ENCODE measurements at places on chromosomes 5 and 9.
A peak's percentile ranks its signal among the peaks of the same experiment; 100 is the strongest.

GRCh38 chr5:138065102-138065501 lies 18.7 kb upstream of the WNT8A start:
- peak; percentile 22 for DNase-seq

- DNase-seq: no peak
Measured at GRCh38 chr5:170475294-170476000, 28.4 kb upstream of the KCNIP1 start.

GRCh38 chr5:157561110-157561509 lies 14.5 kb downstream of the ADAM19 start:
- no peak for DNase-seq

DNA sequence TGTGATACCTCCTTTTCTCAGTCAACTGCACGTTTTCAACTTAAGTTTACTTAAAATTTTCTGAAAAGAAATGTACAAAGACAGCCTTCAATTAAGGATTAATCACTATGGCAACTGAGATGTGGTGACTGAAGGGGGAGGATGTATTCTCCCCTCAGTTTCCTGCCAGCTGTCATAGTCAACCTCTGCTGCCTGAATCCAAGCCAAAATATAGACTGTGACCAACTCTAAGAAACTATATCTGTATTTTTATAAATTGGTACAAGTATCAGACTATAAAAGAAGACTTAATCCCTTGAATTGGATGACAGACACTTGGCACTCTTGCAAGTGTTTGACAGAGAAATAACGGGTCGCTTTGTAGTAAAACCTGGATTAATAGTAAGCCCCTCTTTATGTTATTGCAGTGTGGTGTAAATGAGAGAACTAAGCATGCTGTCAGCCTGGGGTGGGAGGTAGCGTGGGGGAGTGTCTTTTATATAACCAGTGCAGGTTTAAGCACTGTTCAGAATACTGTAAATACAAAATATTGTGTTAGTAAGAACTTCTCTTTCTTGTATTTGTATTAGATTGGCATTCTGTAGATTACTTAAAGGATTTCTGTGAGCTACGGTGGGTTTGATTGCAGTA lies 106.4 kb downstream of the ERCC6L2 start:
- no peak for DNase-seq

GRCh38 chr5:177526791-177527190 lies 10.0 kb upstream of the DDX41 start:
- no peak for DNase-seq

DNA sequence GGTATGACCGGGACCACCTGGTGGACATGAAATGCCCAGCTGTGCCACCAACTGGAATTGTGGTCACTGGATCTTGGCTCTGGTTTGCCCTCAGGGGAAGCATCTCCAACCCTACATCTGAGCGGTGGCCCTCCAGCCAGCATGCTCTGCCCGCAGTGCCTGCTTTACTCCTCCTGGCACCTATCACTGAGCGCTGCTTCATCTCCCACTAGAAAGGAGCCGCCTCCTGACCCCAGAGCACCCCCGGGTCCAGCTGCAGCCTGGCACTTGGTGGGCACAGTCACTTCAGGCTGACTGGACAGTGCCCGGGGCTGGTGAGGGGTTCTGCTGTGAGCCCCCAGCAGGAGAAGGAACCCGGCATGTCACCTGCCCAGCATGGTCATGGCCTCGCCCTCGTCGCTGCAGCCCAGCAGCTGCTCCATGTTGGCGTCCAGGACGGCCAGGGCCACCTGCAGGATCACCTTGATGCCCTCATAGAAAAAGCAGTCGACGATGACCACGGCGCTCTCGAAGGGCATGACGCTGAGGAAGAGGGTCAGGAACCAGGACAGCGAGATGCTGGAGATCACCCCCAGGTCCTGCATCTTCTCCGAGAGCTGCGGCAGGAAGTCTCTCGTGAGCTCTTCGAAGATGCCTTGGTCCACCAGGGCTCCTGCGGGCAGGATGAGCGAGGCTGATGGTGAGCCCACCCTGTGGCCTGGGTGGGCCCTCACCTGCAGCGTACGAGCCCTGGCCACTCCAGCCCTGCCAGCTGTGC lies 16.1 kb upstream of the MRNIP start:
- no peak for DNase-seq

GRCh38 chr5:85320495-85320894 lies 935.8 kb upstream of the EDIL3 start:
- DNase-seq: no peak

DNA sequence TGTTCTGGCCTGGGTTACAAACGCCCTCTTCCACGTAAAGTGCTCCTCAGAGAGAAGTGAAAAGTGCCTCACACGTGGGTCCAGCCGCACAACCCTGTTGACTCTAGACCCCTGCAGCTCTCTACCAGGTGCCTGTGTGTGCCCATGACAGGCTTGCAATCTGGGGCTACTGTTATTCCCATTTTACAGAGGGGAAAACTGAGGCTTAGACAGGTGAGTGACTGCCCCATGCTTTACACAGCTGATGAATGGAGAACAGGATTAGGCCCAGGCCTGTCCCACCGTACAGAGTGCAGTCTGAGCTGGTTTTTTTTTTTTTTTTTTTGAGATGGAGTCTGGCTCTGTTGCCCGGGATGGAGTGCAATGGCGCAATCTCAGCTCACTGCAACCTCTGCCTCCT lies 6.2 kb upstream of the INPP5E start:
- DNase-seq: no peak

GRCh38 chr9:99023831-99024230 lies 80.1 kb downstream of the COL15A1 start:
- DNase-seq: no peak

DNA sequence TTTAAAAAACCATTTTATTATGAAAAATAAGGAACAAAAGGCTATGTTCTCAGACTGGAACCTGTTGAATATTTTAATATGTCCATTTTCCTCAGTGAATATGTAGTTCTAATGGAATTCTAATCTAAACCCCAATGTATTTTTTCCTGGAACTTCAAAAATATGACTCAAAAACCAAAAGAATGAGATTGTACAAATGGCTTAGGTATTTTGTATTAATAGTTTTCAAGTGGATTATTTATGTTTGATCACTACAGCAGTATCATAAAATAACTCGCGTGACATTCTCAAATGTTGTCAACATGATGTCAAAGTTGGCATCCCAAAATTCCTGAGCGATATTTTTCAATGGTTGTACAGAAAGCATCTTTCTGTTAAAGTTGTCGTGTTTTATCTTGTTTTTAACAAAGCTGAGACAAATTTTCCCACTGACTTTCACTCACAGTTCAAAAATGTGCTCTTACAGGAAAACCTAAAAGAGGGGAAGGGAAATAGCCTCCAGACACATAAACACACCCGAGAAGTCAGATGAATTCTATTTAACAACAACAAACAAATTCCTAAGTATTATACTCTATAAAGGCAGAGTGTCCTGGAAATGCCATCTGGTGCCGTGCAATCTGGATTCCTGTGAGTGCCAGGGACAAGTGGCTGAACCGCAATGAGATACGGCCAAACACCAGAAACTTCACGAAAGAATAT lies 68.1 kb upstream of the TAS2R1 start:
- no peak for DNase-seq

GRCh38 chr9:89357331-89358197 lies 39.3 kb downstream of the SECISBP2 start:
- DNase-seq: no peak

GRCh38 chr5:3526551-3527185 lies 69.0 kb upstream of the IRX1 start:
- DNase-seq: no peak

GRCh38 chr5:168863021-168863420 lies 283.9 kb upstream of the PANK3 start:
- DNase-seq: no peak

DNA sequence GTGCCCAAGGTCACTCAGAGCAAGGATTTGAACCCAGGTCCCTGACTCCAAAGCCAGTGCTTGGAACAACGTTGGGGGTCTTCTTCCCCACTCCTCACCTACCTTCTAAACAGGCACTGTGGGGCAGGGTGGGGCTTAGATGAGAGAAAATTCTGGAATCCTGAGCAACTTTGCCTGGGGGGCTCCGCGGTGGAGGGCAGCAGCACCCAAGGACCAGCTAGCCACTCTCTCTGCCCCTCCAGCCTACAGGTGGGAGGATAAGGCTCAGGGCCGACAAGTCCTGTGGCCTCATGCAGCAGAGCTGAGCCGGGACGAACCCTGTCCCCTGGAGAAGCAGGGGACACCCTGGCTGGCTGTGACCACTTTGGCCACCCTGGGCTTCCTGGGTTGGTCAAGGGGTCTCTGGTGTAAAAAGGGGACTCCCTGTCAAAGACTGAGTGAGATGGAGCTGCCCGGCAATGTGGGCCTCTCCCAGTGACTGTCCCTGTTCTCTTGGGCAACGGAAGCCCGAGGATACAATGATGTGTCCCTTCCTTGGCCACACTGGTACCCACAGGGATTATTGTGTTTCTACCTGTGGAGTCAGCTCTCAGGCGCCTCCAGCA lies 26.5 kb downstream of the CEL start:
- no peak for DNase-seq

- DNase-seq: no peak
Measured at GRCh38 chr5:92849756-92850155, 731.3 kb downstream of the NR2F1-AS1 start.

DNA sequence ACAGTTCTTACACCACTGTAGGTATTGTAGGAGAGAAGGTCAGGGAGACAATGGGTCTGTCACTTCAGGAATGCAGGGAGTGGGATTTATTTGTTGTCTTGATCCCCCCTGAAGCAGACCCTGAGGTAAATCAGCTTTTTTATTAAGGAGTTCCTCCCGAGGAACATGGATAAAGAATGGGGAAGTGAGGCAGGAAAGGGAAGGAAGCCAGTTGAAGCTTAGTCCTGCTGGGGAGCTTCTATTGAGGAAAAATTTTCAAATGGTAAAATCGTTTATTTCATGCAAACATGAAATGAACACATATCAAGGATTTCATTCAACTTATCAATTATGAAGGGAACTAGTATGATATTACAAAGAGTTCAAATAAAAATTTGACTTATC lies 318.6 kb upstream of the PIK3R1 start:
- DNase-seq: no peak

GRCh38 chr5:158695595-158696330 lies 404.0 kb downstream of the EBF1 start:
- DNase-seq: peak; percentile 75

GRCh38 chr5:180080486-180081280 lies 9.1 kb upstream of the RNF130 start:
- DNase-seq: peak; percentile 71

DNA sequence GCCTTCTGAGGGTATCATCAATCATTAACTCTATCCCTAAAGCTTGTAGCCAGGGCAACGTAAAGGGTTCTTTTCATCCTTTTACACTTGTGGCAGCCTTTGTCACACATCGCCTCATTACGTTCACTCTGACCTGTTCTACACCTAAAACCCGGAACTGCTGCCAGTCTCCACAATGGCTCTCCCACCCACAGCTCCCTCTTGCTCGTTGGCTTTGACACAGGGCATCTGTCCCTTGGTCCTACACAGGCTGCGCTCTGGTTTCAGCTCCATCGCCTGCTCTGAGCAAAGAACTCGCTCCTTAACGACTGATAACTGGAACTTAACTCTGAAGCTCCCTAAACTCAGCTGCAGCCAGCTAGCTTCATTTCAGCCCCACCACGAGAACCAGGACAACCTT lies 112.8 kb upstream of the CTNND2 start:
- no peak for DNase-seq

DNA sequence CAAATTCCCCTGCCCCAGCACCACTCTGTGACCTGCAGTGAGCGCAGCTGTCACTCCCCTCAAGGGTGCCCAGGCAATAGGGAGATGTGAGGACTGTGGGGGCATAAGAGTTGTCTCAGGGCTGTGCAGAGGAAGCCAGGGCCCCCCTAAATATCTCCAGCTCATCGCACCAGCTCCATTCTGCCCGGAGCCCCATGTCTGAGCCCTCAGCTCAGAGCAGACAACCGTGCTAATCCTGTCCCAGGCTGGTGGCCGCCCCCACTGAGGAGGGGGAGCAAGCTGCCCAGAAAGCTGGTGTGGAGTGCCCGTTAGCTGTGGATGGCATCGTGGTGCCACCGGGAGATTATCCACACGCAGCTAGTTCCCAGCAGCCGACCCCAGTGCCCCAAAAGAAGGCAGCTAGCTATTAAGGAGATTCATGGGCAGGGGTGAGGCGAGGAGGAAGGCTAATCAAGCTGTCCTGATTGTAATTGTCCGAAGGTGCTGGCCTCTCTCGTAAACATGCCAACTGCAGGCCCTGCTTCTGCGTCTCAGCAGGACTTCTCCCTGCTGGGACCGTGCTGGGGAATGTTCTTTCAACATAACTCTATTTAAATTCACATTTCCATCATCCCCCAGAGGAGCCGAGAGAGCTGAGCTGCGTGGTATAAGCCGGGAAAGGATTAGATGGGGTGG lies 17.0 kb upstream of the FIBCD1 start:
- DNase-seq: no peak

DNA sequence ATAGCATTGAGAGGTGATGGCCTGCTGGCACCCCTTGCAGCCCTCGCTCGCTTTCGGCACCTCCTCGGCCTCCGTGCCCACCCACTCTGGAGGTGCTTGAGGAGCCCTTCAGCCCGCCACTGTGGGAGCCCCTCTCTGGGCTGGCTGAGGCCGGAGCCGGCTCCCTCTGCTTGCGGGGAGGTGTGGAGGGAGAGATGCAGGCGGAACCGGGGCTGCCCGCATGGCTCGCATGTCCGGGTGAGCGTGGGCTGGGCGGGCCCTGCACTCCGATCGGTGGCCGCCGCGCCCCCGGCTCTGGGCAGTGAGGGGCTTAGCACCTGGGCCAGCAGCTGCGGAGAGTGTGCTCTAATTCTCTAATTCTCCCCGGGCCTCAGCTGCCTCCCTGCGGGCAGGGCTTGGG lies 101.1 kb downstream of the KIF4B start:
- no peak for DNase-seq

GRCh38 chr5:2378108-2378507 lies 373.4 kb downstream of the IRX2 start:
- DNase-seq: no peak

DNA sequence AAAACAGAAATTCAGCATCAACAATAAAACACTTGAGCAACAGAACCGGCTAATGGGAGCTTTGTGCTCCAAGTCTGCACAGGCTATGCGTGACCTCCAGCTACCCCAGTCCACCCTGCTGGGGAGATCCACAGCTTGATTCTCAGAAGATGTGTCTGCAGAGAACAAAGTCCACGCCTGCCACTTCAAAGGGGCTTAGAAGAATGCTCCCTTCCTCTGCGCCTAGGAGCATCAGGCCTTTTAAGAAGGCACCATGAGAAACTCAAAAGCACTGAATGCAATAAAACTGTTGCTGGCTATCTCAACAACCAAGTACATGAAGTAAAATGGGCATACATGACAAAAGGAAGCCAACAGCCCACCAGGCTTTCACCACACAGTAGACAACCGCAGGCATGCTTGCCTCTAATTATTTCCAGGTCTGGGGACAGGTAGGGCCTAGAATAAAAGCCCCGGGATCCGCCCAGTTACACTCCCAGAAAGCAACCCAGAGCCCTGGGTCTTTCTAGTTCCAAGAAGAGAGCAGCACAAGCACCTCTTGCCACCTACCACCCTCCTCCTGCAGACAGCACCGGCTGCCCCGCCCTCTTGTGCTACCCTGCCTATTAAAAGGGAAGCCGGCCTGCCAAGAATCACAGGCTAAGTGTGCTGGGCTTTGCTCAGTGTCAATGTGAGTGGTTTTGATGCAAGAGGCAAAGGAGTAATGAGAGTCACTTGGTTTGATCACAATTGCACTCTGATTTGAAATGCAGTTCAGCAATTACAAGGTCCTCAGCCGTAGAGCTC lies 123.2 kb downstream of the SPOCK1 start:
- DNase-seq: no peak

- DNase-seq: no peak
Measured at GRCh38 chr5:134458234-134459009, 46.7 kb upstream of the CDKN2AIPNL start.

- no peak for DNase-seq
Measured at GRCh38 chr5:106401561-106401960, 1269.2 kb downstream of the EFNA5 start.

- no peak for DNase-seq
Measured at GRCh38 chr5:168651648-168652047, 72.5 kb upstream of the PANK3 start.

All from activated CD4-positive, alpha-beta T cell treated with anti-CD3 and anti-CD28 coated beads for 48 hours (primary cell).